ENCODE measurements at places on chromosomes 3 and 15.
A peak's percentile ranks its signal among the peaks of the same experiment; 100 is the strongest.

DNA sequence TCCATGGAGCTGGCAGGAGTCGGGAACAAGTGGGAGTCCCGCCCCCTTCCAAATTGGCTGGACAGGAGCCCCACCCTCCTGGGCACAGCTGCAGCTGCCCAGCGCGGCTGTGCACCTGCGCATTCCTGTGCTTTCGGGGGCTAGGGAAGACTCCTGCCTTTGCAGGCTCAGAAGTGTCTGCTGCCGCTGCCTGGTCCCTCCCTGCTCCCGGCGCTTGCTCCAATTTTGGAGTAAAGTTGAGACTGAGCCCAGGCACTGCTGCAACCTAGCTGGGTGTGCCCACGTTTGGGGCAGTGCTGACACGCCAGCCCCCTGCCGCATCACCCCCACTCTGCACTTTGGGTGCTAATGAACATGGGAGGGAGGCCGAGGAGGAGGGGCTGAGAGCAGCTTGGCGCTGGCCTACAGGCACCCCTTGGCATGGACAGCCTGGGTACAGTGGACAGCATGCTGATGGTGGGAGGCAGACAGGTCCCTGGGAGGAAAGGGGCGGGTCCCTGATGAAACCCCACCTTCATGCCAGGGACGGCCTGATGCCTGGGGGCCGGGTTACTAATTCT, 399.2 kb upstream of the CNTN4 start:
- no peak for DNase-seq

GRCh38 chr3:18751514-18751913, 326.4 kb upstream of the SATB1 start:
- DNase-seq, result no peak

- DNase-seq, result no peak
Measured at GRCh38 chr3:144102421-144102820, 130.8 kb downstream of the DIPK2A start.

GRCh38 chr3:140019946-140020345, 85.0 kb downstream of the CLSTN2 start:
- no peak for DNase-seq

GRCh38 chr3:176590722-176591121, 606.6 kb downstream of the TBL1XR1 start:
- no peak for DNase-seq

- DNase-seq, result no peak
Measured at GRCh38 chr3:13379201-13379830, 40.8 kb downstream of the NUP210 start.

- DNase-seq, result no peak
Measured at GRCh38 chr3:160486459-160486869, 36.9 kb upstream of the TRIM59 start.

DNA sequence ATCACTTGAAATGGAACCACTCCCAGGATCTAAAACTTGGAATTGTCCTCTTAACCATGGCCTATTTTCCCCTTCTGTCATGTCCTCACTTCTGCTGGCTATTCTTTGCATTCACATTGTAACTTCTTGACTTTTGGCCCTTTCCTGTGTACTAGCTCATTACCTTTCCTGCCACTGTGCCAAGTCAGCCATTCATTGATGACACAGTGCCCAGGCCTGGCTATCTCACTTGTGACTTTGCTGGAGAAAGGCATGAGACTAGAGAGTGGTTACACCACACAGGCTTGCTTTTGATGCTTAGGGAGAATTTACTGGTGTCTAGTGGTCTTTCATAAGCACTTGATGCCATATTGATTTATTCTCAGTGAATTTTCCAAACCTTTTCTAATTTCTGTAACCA, 101.1 kb downstream of the NR1D2 start:
- no peak for DNase-seq

GRCh38 chr3:179853176-179853575, 183.6 kb downstream of the PEX5L start:
- no peak for DNase-seq

GRCh38 chr3:33799202-33799551, 747 bp downstream of the PDCD6IP start:
- no peak for DNase-seq

DNA sequence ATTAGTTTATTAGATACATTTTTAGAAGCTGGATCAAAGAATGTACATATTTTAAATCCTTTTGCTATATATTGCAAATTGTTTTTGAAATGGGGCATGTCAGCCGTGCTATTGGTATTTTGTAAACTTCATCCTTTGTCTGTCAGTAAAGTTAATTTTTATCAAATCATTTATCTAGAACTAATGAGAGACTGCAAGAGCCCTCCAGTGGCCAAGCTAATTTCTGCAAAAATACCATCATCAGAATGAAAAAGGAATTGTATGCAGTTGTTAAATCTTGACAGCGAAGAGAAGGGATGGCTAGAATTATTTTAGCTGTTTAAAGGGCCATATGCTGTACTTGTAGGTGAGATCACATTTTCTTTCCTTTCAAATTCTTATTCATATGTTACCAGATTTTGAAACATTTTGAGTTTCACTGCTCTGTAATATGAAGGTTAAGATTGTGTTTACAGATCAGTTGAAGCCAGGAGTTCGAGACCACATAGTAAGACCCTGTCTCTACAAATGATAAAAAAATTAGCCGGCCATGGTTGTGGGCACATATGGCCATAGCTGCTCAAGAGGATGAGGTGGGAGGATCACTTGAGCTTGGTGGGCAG, 8.1 kb upstream of the CLDN11 start:
- no peak for DNase-seq

DNA sequence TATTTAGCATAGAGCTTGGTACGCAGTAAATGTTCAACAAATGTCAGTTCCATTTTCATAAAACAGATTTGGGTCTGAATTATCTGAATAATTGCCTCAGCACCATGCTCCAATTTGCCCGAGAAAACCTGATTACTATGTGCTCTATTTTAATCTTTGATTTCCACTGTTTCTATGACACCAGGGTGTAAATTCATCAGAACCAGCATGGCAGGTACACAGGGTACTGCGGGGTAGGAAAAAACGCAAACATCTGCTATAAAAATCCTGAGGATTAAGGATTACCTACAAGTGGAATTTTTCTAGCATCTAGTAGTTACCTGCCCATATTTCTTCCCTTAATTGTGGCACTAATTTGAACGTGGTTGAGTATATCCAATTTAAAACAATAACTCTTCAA, 70.3 kb downstream of the RAD18 start:
- DNase-seq, result no peak

- no peak for DNase-seq
Measured at GRCh38 chr15:65231306-65231705, 20.0 kb upstream of the CILP start.

DNA sequence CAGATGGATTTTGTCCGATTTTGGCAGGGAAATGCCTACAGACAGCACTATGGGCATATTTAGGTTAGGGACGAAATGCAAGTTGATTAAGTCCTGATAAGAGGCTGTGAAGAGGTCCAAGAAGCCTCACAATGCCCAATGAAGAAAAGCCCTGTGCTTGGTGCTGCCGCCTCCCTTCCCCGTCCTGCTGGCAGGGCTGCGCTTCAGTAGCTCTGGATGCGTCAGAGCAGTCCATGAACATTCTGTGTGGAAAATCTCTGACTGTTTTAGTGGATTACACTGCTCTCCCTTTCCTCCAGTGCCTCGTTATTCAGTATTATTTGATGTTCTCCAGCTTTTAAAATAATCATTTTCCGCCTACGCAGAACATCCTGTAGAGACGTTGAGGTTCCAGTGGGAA, 39.6 kb downstream of the MLH1 start:
- no peak for DNase-seq

DNA sequence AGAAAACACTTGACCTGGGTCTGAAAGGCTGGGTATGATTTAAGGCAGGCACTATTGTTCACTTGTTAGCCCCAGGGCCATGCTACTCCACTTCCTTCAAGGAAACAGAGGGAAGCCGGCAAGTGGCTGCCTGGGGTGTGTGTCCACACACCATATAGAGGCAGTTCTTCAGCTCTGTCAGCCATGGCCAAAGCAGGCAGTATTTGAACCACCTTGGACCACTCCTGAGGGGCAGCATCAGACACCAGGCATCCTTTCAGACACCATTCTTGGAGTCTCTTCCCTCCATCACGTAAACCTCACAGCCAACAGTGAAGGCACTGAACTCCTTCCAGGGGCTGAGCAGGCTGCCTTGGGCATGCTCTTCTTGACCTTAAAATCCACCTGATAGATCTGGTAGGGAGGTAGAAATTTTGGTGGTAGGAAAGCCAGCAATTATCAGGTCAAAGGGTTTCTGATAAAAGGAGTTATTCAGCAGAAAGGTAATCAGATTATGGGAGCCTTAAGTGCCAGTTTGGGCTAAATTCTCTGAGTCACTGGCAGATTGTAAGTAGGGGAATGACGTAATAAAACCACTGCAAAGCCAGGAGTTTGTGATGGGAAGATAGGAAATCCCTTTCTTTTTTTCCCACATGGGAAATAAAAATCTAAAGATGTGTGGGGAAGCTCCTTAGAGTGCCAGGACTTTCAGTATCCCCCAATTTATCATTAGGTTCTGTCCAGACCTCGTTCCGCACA, 20.2 kb downstream of the TGFBR2 start:
- DNase-seq, result no peak

DNA sequence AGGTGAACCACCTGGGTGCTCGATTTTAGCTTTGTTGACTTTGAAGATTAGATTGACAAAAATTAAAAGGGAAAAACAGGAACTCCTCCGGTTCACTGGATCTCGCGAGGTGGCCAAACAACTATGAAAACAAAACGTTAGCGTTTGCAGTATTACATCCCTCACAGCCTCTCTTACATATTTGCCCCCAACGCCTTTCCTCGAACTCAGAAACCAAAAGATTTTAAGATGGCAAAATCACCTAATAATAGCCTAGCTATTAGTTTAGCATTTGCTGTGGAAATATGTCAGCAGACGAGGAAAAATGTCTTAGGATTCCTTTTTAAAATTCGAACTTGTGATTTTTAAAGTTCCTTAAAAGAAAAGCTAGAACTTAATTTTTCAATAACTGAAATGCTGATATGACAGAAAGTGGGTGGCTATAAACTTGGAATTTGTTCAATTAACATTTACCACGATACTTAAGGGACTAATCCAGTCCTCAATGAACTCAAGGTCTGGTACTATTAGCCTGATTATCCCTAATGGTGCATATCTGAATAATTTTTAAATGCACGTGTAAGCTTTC, 491 bp upstream of the SENP7 start:
- no peak for DNase-seq

- DNase-seq, result no peak
Measured at GRCh38 chr3:39166134-39166710, 12.8 kb upstream of the CSRNP1 start.

- DNase-seq, result no peak
Measured at GRCh38 chr3:180594631-180595558, 7.1 kb upstream of the TTC14 start.

GRCh38 chr15:39666677-39667076, 85.8 kb downstream of the THBS1 start:
- DNase-seq, result no peak

- DNase-seq, result no peak
Measured at GRCh38 chr3:184389384-184389783, 9.5 kb downstream of the CHRD start.

DNA sequence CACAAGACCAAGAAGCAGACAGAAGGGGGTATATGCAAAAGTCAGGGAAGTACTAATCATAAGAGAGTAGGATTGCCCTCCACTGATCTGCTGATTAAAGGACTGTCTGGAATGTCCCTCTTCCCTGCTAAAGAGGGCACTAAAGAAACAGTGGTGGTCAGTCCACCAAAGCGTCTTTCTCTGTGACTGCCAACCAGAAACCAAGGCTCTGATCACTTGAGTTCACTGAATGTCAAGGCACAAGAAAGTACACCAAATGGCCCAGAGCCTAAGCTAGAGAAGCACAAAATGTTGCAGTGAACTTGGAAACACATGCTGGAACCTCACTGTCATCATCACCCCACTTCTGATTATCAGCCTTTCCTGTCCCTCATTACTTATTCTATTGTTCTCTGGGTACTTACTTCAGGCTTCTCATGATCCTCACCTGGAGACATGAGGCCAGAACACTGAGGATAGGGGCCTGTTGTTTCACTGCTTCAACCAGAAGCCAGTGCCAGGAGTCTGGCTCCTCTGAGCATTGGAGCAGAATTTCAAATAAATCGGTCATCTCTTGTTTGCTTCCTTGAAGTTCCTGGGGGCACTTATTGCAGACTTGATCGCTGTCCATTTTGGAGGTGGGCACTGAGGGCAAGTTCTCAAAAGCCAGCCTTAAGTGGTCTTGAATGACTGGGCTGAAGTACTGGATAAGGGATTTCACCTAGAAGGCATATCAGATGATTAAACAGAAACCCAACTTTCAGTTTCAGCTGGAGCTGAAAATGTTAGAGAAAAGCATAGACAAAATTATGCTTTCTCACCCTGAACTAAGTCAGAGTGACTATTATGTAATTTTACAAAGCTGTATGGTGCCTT, 58.9 kb downstream of the EIF3J start:
- DNase-seq, result no peak

DNA sequence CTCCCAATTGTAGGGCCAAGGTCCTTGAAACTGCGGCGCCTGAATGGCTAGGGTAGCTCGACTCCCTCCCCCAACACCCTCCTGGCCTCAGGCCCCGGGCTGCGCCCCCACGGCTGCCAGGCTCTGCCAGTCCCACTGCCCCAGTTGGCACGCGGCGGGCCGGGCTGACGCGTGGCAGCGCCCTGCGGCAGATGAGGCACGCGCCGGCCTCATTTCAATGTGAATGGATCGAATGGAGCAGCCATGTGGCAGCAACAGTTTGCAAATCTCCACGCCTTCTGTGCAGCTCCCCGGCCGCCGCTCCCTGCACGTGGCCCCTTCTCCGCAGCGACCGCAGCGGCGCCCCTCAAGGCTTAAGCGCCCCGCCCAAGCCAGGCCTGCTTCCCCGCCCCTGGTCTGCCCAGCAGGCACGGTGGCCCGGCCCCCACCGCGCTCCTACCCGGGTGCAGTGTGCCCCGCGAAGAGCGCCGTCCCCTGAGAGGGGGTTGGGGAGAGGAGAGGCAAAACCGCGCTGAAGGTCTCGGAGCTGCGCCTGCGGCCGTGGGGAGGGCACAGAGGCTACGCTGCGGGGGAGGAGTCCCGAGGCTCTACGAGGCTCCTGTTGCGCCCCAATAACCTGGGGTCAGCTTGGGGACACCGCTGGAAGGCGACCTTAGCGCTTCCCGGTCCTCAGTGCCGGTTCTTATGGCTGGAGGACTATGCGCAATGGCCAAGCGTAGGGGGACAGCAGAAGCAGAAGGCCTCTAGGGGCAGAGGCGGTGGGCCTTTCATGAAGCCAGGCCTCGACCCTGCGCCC, 3.1 kb upstream of the DLL4 start:
- DNase-seq, result peak; percentile 31

GRCh38 chr3:61422945-61423673, 138.3 kb upstream of the PTPRG start:
- no peak for DNase-seq

- no peak for DNase-seq
Measured at GRCh38 chr3:172383306-172383796, 64.9 kb downstream of the GHSR start.

DNA sequence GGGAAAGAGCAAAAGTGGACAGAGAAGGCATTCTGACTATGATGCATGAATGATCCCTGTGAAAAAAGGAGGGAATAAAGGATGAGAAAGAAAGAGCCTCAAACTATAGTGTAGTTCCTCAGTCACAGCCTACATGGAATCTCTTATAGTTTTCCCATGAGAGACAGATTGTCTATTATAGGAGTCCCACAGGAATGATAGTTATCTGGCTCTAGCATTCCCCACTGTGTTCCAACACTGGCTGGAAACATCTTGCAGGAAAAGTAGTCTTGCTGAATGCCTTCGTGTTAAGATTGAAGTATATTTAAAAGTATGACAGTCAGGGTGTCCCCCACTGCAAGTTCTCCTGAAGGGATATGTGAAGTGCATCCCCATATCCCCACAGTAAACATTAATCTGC, 641.5 kb upstream of the NECTIN3 start:
- no peak for DNase-seq

Measured in stimulated activated CD4-positive, alpha-beta T cell treated with anti-CD3 and anti-CD28 coated beads, Interleukin-15, amount 100 ng/mL, for 24 hours (primary cell).